ENCODE measurements at places on chromosomes 5 and 9.

DNA sequence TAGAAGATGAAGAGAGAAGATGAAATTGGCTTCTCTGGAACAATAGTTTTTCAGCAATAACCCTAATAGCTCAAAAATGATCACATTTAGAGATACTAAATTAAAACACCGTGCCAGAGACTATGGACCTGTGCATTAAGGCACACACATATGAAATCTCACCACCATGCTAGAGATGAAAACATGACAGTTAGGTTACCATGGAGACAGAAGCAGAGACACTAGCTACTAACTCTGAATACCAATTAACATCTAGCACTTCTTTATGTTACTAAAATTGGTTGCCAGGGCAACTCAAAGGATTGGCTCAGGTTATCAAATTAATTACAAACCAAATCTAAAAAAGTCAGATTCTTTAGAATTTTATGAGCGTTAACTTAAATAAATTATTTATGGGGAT, 337.7 kb downstream of the PLK2 start:
- no peak for DNase-seq

DNA sequence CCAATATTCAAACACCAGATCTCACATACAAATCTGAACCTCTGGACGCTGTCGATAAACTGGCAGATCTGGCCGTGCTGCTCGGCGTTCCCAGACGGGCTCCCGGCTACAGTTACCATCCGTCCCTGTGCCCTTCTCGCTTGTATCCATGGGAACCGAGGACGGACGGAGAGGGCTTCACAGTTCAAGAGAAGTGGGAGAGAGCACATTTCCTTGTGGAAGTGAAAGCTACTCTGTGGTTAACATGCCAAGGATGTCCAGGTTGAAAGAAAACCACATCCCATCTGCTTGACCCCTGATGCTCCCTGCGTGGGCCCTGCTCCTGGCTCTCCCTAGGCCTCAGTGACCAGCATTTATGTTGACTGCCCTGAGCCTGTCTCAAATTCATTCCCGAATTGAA, 6.3 kb upstream of the DBN1 start:
- no peak for DNase-seq

DNA sequence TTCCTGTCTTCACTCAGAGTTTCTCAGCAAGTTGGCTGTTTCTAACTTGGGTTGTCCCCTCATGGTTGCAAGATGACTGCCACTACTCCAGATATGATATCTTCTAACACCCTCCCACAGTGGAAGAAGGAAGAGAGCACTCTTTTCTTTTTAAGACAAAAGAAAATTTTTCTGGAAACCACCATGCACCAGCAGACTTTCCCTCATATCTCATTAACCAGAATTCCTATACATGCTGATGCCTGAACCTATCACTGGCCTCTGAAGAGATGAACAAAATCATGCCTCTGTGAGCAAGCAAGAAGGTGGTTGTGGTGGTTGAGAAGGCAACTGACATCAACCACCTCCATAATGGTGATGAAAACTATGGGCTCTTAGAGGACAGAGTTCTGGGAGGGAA, 56.8 kb downstream of the FEM1C start:
- no peak for DNase-seq

- no peak for DNase-seq
These were observed 1711.3 kb upstream of the ACO1 start for GRCh38 chr9:30673132-30673531.

GRCh38 chr5:67334373-67334772, 137.8 kb upstream of the CD180 start:
- no peak for DNase-seq

DNA sequence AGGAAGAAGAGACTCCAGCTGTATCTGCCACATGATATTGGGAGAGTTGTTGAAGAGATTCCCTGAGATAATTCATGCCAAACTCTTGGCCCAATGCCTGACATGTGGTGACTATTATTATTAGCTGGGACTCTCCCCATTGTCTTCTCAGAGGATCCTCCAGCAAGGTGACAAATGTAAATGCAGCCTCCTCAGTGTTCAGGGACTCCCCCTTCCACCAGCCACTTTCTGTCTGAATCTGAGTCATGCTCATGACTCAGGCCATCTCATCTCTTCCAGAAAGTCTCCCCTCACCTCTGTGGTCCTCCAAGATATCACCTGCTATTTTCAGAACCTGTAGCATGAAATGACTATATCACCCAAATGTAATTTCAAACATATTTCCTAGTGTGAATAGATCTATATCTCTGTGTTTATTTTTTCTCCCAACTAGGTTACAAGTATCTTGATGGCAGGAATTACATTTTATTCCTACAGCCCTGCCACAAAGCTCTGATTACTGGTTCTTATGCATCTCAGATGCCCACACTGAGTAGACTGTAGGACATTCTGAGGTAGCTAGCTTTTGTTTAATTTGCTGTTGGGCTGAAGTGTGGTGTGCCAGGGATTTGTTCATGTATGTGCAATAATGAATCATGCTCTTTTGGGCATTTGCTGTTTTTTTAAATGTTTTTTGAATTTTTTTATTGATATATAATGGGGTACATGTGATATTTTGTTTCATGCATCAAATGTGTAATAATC, 126.6 kb upstream of the IL12B start:
- no peak for DNase-seq

GRCh38 chr9:18060269-18060934, 413.6 kb upstream of the ADAMTSL1 start:
- no peak for DNase-seq

- peak; percentile 6 for DNase-seq
These were observed 9.5 kb downstream of the FBXO10 start for GRCh38 chr9:37566716-37567115.

DNA sequence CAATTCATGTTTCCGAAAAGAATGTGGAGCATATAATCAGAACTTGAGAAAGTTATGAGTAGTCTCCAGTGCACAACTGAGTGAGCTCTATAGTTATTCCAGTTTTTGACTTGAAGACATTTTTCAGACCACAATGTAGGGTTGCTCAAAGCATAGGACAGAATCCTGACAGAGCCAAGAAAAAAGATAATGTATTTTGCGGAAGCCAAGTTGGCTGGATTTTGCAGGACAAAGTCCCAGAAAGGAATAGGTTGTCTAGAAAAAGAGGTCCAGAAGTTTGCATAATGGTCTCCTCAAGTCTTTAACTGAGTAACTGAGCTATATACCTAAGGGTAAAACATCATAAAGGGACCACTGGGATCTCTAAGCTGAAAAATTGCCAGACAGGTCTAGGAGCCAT, 1028.0 kb downstream of the TAF11L14 start:
- no peak for DNase-seq

GRCh38 chr5:34867660-34868059, 28.7 kb downstream of the TTC23L start:
- no peak for DNase-seq

- DNase-seq = no peak
These were observed 67.8 kb downstream of the AK8 start for GRCh38 chr9:132810314-132810713.

DNA sequence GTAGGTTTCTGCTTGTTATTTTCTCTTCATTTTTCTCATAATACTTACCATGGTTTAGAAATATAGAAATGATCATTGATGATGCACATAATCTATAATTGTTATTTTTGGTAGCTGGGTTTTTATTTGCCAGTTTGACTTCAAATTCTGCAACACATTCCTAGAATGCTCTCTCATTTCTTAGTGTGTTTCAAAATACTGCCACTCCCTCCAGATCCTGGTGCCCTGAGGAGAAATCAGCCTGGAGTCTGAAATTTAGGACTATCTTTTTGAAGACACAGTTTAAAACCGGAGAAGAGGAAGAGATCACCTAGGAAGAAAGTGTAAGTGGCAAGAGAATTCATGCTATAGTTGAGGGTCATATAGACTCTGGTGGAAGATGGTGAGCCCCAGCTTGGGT, 57.5 kb downstream of the TAF11L14 start:
- no peak for DNase-seq

GRCh38 chr5:67178085-67178484, 18.5 kb downstream of the CD180 start:
- no peak for DNase-seq

DNA sequence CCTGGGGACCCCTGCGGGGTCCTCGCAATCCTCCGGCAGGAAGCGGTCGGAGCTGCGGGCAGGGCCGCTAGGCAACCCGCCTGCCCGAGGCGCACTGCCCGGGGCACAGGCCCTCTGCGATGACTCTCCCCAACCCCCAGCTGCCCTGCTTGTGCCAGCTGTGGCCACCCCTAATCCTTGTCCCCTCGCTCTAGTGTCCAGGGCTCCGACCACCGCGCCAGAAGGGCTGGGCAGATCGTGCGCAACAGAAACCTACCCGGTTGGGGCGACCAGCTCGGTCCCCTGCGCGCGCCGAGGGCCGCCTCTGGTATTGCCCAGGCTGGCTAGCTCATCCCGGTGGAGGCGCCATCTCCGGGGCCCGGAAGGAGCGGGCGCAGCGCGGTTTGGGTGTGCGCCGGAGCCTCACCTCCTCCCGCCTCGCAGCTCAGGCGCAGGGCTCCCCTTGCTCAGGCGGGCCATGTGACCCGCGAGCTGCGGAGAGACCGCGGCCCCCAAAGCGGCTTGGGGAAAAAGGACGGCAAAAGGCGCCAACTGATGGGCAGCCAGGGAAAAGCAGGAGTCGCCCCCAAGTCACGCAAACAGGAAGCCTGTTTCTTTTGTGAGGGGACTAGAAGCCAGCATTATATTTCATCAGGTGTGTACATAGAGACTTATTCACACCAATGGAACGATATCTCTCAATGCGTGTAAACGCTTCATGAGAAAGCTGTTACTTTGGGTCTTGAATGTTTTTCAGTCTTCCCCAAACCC, 46.8 kb upstream of the RNF20 start:
- peak; percentile 43 for DNase-seq

DNA sequence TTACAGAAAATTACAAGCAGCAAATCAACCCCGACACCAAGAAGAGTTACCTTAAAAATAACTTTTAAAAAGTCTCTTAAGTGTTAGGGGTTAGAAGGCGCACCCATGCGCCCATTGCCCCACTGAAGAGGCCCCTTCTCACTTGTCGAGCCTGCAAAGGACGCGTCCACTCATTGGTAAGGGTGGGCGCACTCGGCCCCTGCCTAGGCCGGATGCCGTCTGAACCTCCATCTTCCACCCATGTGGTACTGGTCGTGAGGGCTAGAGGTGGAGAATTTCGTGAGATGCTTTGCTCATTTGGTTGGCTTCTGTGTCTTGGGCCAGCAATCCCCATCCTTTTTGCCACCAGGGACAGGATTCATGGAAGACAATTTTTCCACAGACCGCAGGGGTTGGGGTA, 27.5 kb upstream of the LRRC14B start:
- no peak for DNase-seq

DNA sequence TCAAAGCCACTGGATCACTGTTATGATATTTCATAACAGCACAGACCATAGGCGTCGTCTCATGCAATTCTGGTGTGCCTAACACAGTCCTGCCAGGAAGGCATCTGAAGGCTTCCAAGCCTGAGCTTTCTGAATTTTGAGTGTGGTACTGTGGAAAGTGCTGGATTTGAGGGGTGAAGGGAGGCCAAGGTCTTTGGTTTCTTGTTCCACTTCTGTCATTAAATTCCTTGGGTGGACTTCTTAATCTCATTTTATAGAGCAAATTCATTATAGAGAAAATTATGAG, 441.3 kb upstream of the PIK3R1 start:
- DNase-seq = no peak

DNA sequence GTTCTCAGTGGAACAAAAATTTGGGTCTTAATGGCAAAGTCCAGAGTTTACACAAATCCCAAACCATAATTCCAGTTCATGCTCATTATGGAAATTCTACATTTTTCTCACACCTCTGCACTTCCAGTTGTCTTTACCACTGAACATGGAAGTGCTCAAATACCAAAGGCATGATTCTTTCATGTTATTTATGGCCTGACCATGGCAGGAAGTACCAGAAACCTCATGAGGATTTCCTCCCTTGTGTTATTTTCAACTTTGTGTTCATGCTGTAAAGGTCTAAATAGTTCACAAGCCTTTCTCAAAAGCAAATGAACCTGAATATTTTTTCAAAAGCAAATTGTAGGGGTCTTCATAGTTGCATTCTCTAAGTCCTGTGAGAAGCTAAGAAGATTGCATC, 82.0 kb upstream of the ITGA1 start:
- DNase-seq = no peak

DNA sequence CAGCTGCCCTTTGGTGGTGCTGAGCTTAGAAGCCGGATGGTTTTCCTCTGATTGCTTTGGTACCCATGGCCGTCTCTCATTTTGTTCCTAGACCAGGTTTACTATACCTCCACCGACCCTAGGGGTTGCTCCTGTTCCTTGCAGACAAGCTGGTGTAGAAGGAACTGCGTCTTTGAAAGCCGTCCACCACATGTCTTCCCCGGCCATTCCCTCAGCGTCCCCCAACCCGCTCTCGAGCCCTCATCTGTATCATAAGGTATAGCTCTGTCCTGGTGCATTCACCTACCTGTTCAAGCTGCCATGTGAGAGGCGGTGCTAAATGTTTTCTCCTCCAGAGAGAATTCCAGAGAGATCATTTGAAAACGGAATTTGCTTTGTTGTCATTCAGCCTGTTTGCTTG, 39.5 kb downstream of the TENT4A start:
- DNase-seq = no peak

GRCh38 chr9:134338394-134339182, 12.3 kb downstream of the RXRA start:
- DNase-seq = no peak

DNA sequence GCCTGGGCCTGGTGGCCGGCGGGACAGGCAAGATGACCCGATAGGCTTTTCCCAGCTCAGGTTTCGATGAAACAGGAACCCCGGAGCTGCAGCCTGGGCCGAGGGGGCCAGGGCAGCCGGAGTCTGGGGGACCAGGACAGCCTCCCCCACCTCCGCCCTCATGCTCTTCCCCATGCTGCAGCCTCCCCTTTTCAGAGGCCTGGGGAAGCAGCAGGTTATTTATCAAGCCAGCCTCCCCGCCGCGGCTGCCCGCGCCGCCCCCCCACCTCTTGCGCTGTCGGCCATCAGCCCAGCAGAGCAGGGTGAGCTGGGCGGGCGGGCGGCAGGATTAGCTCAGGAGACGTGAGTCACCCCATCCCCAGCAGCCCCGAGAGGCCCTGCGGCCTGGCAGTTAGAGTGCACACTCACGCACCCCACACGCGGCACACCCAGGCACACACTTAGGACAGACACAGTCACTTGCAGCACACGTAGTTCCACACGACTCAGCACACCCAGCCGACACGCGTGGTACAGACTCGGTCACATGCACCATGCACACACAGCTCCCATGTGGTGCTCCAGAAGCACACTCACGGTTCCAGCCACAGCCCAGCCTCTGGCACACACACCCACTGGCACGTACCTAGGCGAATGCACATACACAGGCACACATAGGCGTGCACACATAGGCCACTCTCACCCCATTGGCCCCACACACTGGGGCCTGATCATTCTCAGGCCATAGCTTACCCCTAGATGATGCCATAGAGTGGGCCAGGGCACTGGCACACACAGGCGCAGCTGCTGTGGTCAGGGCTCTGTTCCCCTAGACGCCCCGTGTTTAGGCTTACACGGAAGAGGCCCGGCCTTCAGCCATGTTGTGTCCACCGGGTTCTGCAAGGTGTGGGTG, 13.0 kb downstream of the CXXC5 start:
- peak; percentile 77 for DNase-seq

DNA sequence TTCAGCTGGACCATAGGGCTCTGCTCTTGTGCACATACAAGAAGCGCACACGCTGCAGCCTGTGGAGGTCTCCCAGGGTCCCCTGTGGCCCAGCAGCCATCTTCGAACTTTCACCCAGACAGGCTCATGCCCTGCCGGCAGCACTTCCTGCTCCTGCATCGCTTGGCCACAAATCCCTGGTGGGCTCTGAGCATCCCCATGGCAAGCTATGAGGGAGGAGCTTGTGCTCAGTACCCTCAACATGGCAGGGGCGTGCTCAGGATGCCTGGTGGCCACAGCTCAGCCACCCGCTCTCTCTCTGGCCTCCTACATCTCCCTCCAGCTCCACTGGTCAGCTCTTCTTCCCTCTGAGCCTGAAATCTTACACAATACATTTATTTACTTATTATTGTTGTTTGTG, 63.7 kb downstream of the IRX2 start:
- DNase-seq = no peak

Measured in fibroblast of skin of left quadriceps (primary cell).